ENCODE measurements at places on chromosomes 12 and 14.

GRCh38 chr12:99609455-99610181, 37.9 kb upstream of the GARIN6 start:
- no peak for DNase-seq

- DNase-seq, result peak; percentile 12
Measured at GRCh38 chr12:8912914-8913313, 1.4 kb upstream of the PHC1 start.

- peak; percentile 54 for DNase-seq
Measured at GRCh38 chr14:58395812-58396788, at the start of gene TOMM20L. TSS of gene TOMM20L (plus strand) at chr14:58395930. CDS start at chr14:58395958, 28 bp downstream.

GRCh38 chr14:106564058-106564643, 1037.8 kb downstream of the TMEM121 start:
- DNase-seq, result no peak

DNA sequence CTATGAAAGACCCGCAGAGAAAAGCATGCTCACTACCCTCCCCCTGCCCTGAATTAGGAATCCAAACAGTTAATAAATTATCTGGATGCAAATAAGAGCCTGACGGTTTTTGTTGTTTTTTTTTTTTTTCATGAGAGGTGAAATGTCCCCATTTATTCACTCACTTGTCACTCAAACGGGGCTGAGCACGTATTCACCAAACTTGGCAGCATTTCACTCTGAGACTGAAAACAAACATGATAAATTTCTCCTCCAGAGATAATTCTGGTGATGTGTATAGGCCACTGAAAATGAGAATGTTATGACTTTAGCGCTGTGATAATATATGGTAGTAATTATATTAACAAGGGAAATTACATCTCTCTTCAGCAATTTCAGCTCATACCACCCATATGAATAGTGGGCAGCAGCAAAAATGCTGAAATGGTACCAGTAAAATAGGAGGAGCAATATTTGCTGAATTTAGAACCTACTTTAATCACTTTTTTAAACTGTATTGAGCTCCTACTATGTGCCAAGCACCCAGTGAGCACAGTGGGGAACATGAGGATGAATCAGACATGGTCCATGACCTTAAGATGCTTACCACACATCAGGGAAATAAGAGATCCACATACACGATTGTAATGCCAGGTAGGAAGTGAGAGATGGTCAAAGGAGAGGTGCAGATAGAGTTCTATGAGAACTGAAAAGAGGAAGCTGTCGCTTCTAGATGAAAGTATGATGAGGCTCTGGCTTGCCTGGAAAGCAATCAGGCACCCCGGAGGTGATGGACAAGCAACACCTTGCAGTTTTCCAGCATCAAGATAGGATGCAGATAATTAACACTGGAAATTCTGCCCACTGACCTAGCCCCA, 286.5 kb upstream of the TMPO start:
- peak; percentile 12 for DNase-seq

GRCh38 chr12:53052419-53053217, 2.8 kb downstream of the TNS2 start:
- DNase-seq, result peak; percentile 61

DNA sequence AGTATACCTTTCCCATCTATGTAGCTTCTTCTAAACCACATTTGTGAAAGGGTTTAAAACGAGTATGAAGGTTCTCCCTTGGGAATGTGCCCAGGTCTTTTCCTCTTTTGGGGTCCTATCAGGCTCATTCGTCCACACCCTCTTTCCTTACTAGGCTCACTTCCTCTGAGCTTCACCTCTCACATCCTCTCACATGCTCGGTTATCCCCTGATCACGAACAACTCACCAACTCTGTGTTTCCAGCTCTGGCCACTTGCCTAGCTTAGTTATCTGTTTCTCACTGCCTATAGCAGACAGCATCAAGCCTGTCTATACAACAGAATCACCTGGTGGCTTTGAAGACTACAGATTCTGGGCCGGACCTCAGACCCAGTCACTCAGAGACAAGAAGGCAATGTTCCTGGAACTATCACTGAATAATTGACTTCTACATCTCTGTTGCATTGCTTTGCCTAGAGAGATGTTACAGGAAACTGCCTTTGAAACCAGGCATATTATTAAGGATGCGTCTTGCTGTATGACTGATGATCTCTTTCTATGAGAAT, 158.2 kb downstream of the FOXN3 start:
- DNase-seq, result no peak

DNA sequence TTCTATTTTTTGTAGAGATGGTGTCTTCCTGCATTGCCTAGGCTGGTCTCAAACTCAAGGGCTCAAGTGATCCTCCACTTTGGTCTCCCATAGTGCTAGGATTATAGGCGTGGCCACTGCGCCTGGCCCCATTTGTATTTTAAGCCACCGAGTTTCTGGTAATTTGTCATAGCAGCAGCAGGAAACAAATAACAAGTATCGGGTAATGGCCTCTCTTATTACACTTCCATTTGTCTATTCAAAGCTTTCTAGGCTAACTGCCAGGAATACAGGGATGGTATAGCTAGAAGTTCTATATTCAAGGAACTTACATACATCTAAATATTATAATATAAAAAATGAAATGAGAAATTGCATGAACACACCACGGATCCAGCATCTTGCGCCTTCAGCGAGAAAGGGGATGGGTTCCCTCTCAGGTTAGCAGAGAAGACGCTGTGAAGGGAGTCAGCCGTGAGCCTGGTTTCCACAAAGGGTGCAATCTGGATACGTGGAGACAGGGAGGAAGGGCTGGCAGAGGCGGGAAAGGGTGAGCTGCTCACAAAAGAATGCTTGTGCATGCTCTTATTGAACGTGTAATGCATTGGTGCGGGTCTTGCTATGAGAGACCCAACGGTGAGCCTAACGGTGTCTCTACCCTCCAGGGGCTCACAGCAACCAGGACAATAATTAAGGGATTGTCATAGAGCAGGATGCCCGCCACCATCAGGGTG, 9.5 kb downstream of the BDKRB1 start:
- DNase-seq, result peak; percentile 55

GRCh38 chr12:54427106-54427505, 8.0 kb upstream of the ITGA5 start:
- no peak for DNase-seq

GRCh38 chr14:74478996-74479635, 14.0 kb downstream of the NPC2 start:
- no peak for DNase-seq

Measured in NCI-H1092 (cell line).